Stimulated activated CD8-positive, alpha-beta memory T cell treated with anti-CD3 and anti-CD28 coated beads, Interleukin-4, amount 100 ng/mL, for 1 hour (primary cell): ENCODE measurements at places on chromosomes 16 and 17.

GRCh38 chr16:85601730-85602401 lies 11.3 kb upstream of the GSE1 start:
- no peak for DNase-seq

DNA sequence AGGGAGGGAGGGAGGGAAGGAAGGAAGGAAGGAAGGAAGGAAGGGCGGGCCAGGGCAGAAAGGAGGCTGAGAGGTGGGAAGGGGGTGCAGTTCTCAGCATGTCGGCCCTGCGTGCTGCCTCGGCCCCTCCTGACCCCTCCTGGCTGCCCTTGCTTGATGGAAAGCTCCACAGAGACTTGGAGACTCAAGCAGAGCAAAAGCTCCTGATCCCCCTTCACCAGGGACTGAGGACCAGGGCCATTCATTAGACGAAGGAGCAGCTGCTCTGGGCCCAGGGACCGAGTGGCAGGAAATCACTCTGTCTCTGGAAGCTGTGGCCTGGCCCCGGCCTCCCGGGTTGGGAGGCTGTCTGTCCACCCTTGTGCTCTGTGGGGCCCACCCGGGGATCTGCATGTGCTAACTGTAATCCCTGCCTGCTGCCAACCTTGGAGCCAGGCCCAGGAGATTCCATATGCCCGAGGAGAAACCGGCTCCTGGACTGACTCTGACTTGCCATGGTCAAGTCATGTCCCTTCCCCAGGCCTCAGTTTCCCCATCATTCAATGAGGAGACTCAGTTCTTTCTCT lies 27.4 kb upstream of the C1QL1 start:
- DNase-seq = no peak

GRCh38 chr16:57563761-57564160 lies 21.3 kb downstream of the ADGRG5 start:
- no peak for DNase-seq

DNA sequence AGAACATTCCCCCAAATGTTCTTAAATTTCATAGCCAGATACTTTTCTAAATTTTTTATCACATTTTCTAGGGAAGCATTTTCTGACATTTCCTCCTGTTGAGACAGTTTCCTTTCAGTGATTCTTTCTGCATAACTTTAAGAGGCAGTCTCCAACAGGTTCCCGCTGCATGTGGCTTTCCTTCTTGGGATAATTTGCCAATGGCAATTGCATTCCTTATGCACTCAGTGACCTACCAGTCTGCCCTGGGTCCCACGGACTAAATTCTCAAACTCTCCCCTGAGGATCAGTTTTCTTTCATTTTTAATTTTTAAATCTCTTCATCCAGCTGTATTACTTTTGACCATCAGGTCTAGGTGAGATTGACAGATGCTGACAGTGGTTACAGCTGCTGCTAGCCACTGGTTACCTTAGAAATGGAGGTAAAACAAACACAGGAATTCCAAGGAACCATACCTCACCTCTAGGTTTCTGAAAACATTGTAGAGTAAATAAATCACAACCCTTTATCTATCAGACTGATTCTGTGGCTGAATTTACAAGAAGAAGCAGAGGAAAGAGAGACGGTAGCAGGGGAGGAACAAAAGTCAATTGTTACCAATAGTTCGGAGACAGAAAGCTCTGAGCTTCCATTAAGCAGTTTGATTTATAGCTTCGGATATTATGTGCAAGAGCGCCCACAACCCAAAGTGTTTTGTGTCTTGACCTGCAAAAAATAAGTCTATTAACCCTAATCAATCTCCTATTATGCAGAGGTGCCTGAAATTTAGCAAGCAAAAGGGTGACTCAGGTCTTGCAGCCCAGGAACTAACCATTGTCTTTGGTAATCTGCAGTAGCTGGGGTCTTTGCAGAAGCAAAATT lies 216.0 kb downstream of the PMP22 start:
- DNase-seq = no peak

DNA sequence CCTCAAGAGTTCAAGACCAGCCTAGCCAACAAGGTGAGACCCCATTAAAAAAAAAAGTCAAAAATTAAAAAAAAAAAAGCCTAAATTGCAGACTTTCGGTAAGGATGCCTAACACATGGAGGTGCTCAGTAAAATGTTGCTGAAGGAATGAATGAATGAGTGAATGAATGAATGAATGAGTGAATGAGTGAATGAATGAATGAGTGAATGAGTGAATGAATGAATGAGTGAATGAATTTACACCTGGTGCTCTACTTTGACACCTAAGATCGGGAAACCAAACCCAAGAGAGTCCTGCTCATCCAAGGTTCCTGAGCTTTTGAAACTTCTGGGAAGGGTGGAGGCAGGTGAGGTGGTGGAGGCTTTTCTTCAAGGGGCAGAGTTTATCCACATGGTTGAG lies 112.2 kb upstream of the LHX1 start:
- DNase-seq = no peak

GRCh38 chr16:24972608-24973220 lies 42.5 kb downstream of the ARHGAP17 start:
- no peak for DNase-seq

DNA sequence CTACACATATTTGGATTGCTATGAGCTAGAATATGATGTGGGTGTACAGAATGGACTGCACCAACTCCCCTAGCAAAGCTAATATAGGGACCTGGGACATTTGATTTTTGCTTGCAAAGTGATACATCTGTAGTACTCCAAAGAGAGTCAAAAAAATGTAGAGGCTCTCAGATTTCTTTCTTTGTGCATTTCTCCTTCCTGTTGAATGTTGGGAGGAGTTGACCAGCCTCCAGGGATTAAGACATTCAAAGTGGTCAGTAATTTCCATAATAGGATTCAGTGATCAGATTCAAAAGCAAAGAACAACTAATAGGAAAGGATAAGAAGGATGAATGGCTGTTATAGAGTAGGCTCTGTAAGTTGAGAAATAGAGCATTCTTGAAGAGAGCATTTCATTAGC lies 934.9 kb downstream of the KCNJ2 start:
- no peak for DNase-seq

DNA sequence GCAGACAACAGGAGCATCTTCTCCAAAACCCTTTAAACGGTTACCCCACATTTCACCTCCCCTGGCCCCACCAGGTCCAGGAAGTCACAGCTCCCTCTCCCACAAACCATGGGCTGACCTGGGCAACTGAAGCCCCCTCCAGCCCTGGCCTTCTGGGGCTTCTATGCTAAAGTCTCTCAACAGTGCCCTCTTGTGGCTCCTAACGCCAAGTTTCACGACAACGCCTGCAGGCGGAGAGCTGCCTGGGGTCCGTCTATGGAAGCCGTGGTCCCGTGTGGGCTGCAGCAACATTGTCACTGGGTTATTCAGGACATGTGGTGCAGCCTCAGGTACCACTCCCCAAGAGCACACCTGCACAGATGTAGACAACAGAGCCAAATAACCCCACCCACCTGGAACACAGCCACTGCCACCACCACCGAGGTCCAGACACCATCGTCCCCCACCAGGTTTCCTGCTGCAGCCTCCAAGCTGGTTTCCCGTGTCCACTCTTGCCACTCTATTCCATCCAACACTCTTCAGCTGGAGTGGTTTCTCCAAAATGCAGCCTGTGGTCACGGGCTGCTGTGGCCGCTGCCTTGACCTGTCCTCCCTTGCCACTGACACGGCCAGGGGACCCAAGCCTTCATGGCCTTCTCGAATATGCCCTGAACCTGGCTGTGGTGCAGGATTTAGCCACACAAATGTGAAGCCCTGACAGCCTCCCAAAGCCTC lies 19.1 kb downstream of the C16orf95 start:
- peak; percentile 9 for DNase-seq

DNA sequence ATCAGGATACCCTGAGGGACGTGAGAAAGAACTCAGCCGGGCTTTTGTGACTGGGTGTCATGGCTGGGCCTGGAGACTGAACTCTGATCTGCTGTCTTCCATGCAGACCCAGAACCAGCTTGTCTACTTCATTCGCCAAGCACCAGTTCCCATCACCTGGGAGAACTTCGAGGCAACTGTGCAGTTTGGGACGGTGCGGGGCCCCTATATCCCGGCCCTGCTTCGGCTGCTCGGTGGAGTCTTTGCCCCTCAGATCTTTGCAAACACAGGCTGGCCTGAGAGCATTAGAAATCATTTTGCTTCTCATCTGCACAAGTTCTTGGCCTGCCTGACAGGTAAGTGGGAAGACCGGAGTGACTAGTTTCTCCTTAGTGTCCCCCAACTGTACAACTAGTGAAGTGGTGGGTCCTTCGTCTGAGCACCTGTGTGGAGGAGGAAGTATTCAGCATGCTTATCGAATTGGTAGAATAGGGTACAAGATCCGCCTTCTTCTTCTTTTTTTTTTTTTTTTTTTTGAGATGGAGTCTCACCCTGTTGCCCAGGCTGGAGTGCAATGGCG lies 15.5 kb downstream of the DNAH2 start:
- DNase-seq = no peak

- no peak for DNase-seq
These were observed 7.8 kb upstream of the N4BP1 start for GRCh38 chr16:48617711-48618148.

GRCh38 chr17:82743344-82744219 lies 8.2 kb downstream of the FN3K start:
- DNase-seq = no peak

- DNase-seq = no peak
These were observed 275.3 kb downstream of the PARN start for GRCh38 chr16:14354561-14355351.

DNA sequence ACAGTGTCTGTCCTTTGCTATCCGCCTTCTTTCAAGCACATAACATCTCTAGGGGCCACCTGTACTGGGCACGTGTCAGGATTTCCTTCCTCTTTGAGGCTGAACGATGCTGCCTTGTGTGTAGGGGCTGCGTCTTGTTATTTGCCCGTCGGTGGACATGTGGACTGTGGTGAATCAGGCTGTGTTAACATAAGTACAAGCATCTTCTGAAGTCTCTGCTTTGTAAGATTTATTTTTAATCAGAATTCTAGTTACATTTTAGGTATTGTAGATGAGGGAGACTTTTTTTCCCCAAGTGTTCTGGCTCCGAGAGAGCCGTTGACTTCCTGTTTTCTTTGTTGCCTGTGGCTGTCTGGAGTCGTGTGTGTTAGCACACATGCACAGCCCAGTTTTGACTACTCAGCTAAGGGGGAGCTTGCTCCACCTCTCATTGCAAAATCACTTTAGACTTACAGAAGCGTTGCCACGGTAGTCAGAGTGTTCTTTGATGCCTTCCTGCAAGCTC lies 26.1 kb downstream of the SPG7 start:
- no peak for DNase-seq

DNA sequence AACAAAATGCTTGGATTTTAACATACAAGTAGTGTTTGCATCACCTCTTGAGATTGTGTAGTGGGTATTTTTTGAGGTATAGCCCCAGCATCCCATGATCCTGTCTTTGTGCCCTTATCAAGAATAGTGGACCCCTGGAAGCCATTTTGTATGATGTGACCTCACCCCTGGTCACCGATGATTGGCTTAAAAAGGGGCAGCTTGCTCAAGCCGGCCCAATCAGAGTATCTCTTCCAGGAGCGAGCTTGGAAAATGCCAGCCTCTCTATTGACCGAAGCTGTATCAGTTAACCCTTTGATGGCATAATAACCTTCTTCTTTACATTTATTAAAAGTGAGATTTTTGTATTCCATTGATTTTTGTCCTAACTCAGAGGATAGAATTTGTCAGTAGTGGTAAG lies 55.5 kb upstream of the FAM20A start:
- no peak for DNase-seq

GRCh38 chr16:2663553-2664546 lies 18.5 kb upstream of the KCTD5 start:
- no peak for DNase-seq

- DNase-seq = no peak
These were observed 15.4 kb downstream of the CYBC1 start for GRCh38 chr17:82435103-82435502.

DNA sequence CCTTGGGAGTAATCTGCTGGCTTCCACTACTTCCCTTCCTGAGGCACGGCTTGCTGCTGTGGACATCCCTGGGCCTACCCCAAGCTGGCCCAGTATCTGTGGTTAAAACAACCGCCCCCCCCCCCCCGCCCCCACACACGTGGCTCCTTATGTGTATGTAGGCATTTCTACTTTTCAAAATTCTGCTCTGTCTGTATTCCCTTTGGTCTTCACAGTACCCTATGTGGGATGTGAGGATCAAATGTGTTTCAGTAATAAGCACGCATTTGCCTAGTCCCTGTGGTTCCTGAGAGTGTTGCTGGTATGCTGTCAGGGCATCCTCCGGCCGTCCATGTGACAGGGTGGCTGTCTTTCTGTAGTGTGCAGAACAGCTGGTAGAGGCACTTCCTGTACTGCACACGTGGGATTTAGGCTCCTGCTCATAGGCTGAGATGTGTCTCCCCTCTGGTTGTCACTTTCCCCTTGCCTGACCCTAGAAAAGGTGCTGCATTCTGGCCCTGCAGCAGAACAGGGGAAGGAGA lies 2.2 kb downstream of the NT5M start:
- DNase-seq = peak; percentile 23

DNA sequence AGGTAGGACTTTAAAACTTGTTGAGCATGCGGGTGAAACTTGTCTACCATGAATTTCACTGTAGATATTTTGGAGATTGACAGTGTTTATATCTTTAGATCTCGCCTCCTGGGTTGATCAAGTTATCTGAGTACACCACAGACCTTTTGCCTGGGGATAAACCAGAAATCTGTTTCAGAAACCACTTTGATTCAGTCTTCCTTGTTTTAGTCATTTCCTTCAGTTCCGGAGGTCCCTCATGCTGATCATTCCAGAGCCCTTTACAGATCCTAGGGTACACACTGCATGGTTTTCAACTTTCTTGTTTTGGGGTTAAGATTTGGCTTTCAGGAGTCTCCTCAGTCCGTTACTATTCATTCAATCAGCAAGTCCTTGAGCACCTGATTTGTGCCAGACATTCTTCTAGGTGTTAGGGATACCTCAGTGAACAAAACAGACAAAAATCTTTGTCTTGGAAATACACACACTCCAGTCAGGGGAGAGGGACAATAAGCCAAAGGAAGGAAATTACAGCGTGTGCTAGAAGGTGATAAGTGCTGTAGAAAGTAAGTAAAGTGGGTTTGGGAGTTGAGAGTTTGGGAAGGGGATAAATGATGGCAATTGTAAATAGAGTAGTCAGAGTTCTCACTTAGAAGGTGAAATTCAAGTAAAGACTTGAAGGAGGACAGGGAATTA lies 12.2 kb downstream of the NOD2 start:
- no peak for DNase-seq

DNA sequence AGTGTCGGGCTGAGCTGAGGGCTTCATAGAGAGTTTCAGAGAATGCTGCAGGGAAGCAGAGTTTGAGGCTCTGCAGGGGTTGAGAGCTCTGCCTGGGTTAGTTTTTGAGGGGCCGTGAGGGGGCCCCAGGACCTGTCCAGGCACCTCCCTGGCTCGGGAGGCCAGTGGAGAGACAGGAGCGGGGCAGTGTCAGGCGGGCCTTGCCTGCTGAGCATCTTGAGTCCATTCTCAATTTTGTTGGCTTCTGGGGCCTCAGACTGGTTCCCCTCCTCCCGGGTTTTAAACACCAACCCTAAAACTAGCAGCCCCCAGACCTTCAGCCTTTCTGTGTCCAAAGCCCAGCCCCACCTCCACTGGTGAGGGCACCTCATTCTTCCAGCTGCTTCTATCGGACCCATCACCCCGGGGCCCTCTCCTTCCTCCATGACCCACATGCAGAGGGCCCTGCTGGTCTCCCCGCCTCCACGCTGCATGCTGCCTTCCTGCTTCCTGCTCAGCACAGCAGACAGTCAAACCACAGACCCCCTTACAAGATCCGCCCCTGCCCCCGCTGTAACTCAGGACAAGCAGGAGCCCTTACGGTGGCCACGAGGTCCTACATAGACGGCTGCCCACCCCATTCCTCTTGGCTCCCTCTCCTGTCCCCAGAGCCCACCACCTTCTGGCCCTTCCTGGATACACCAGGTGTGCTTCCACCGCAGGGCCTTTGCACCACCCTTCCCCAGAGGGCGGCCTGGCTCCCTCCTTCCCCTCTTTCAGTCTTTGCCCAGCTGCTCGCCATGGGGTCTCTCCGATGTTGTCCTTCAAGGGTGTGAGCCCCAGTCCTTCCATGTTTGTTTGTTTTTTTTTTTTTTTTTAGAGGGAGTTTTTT lies 3.8 kb downstream of the RNF213 start:
- DNase-seq = no peak
